ENCODE measurements at places on chromosomes 2 and 18.

DNA sequence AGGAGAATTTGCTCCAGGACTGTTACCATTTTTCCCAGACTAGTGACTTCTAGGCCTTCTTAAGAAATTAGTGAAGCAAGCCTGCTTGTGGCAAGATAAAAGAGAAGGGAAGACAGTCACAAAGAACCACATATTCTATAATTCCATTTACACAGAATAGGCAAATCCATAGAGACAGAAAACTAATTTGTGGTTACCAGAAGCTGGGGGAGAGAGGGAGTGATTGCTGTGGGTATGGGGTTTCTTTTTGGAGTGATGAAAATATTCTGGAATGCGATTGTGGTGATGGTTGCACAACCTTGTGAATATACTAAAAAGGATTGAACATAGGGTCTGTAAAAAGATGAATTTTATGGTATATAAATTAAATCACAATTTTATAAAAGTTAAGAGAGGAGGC lies 37.5 kb upstream of the SIX2 start:
- DNase-seq = no peak

DNA sequence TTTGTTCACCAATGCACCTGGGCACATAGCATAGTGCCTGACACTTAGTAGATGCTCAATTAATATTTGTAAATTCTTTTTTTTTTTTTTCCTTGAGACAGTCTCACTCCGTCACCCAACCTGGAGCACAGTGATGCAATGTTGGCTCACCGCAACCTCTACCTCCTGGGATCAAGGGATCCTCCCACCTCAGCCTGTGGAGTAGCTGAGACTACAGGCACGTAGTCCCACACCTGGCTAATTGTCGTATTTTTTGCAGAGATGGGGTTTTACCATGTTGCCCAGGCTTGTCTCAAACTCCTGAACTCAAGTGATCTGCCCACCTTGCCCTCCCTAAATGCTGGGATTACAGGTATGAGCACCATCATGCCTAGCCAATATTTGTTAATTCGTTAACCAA lies 23.2 kb upstream of the LPIN2 start:
- DNase-seq = no peak

- peak; percentile 6 for DNase-seq
Measured at GRCh38 chr18:7272311-7273049, 41.6 kb downstream of the LRRC30 start.

DNA sequence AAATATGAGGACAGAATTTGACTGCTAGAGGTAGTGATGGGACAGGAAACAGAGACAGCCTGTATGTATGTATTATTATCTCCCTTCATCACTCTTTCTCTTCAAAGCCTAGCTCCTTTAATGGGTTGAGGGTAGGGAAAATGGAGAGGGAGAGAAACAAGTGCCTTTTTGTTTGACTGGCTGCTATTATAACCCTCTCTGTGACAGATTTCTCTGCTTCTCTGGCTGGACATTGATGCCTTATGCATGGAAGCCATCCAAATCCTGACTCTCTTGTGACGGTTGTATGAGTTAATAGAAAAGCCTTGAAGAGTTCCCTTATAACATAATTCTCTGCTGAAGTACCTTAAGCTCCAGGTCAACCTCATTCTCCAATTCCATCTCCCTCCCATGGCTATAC lies 118.5 kb upstream of the COL5A2 start:
- no peak for DNase-seq

DNA sequence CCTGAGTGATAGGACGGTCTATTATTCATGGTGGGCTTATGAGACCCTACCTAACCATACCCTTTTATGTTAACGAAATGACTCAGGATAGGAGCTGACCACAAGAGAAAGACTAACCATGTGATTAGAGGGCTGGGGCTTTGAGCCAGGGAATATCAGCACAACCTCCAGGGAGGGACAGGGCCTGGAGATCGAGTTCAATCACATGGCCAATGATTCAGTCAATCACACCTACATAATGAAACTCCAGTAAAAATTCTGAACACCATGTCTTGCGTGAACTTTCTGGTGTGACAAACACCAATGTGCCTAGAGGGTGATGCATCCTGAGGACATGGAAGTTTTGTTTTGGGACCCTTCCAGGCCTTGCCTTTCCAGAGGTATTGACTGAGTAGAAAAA lies 2.2 kb upstream of the TEX51 start:
- DNase-seq = no peak

DNA sequence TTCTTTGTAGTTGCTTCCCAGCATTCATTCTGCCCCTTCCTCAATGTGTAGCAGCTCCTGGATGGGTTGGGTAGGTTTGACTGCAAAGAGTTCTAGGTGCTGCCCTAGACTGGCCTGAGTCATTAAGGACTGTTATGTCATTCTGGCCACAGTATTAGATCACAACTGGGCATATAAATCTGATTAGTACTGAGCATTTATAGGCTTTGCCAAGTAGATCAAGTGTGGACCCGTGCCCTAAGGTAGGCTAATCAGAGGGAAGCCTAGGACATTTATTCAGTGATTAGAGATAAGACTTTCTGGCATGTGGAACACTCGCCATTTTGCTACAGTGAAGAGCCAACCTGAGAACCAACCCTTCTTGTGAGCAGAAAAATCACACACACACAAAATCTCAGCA lies 2.7 kb downstream of the KATNAL2 start:
- DNase-seq = no peak
